ENCODE measurements at places on chromosomes 7 and 10. TPM values are rescaled to one million over a fixed set of nuclear protein-coding genes. Genes with fewer than 3 reads are reported as not detected.

The GRID2IP gene
- total RNA-seq: 0.40 TPM

The GARIN1A gene
- 1.6 TPM for total RNA-seq

GRCh38 chr7:71278257-71278656 lies 146.3 kb downstream of the GALNT17 start:
- no peaks in the 10 kb centered on the region for H3K36me3 ChIP-seq
- H3K27me3 ChIP-seq: no peaks in the 10 kb centered on the region
- DNase-seq: no peak
- H3K4me1 ChIP-seq: peaks cover 13% of the 10 kb centered on the region

DNA sequence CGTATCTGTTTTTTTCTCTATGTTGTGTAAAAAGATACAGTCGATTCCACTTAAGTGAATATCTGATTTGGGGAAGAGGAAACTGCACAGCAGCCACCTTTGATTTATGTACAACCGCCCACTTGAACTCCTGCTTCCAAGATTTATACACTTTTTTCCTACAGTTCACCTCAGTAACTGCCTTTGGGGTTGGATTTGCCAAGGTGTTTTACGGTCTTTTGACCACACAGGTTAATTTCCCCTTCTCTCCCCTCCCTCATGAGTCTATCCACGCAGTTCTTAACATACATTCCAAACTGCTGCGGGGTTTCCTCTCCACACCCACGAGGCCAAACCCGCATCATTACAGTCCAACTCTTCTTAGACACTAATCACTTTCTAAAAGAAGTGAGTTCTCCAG lies 277.0 kb downstream of the USP6NL start:
- no peaks in the 10 kb centered on the region for H3K27me3 ChIP-seq
- no peak overlapping the region for H3K27ac ChIP-seq
- no peak for DNase-seq
- no peak overlapping the region for H3K4me3 ChIP-seq

DNA sequence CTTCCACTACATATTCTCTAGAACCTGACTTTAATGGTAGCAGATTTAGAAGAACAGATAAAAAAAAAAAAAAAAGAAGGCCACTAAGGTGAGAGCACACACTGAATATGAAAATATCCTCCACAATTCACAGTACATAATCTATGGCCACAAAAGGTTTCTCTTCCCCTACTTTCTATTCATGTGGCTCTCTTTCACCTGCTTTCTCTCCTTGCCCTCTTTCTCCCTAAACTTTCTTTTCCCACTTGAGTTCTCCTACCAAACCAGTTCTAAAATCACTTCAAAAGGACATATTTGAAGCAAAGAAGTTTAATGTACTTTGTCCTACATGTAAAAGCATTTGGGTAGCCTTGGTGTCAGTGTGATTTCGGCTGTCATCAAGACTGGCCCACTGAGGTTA lies 18.5 kb upstream of the DLX6 start:
- DNase-seq: no peak
- no peaks in the 10 kb centered on the region for H3K36me3 ChIP-seq
- no peak overlapping the region for H3K27ac ChIP-seq
- H3K27me3 ChIP-seq: no peaks in the 10 kb centered on the region
- no peak overlapping the region for H3K4me3 ChIP-seq
- peaks cover 1% of the 10 kb centered on the region for H3K4me1 ChIP-seq

DNA sequence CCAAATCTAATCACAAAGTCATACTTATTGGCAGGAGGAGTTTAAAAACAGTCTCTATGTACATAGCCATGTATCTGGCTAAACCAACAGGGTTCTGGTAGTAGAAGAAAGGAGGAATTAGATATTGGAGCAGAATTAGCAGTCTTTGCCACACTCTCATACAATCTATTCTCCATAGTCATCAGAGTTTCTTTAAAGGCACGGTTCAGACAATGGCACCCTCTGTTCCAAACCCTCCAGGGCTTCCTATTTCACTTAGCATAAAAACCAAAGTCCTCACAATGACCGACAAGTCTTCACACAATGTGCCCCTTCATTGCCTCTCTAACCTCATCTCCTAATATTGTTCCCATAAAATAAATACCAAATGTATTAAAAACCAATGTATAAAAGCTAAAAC lies 12.7 kb downstream of the ZNF438 start:
- no peak for DNase-seq
- no peaks in the 10 kb centered on the region for H3K27me3 ChIP-seq
- H3K4me3 ChIP-seq: no peak overlapping the region
- H3K36me3 ChIP-seq: no peaks in the 10 kb centered on the region
- no peak overlapping the region for H3K27ac ChIP-seq

GRCh38 chr10:126063353-126063791 lies 167.0 kb downstream of the FANK1 start:
- H3K27me3 ChIP-seq: no peaks in the 10 kb centered on the region
- no peak overlapping the region for H3K4me3 ChIP-seq
- DNase-seq: no peak

- no peak for DNase-seq
- H3K36me3 ChIP-seq: no peaks in the 10 kb centered on the region
- no peak overlapping the region for H3K27ac ChIP-seq
- H3K4me1 ChIP-seq: no peaks in the 10 kb centered on the region
- H3K4me3 ChIP-seq: no peak overlapping the region
- H3K27me3 ChIP-seq: no peaks in the 10 kb centered on the region
These were observed 13.5 kb upstream of the ENTPD1 start for GRCh38 chr10:95742485-95742884.

DNA sequence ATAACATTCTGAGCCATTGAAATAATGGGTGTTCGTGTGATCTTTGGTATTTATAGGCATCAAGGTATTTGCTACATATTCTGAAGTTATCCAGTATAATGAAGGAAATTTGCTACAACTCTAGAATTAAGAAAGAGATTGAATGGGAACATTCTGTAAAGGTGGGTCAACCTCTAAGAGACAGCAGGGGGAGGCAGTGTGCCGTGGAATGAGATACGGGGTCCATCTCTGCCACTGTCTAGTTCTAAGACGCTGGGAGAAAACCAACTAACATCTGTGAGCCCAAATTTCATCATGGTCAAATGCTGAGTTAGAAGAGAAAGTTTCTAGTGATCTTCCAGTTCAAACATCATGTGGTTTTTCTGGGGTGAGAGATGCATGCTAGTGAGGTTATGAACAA lies 368.9 kb downstream of the SORCS1 start:
- no peaks in the 10 kb centered on the region for H3K36me3 ChIP-seq
- no peak overlapping the region for H3K4me3 ChIP-seq
- no peaks in the 10 kb centered on the region for H3K27me3 ChIP-seq
- H3K4me1 ChIP-seq: no peaks in the 10 kb centered on the region

GRCh38 chr10:47282005-47282656 lies 17.9 kb upstream of the GDF10 start:
- H3K36me3 ChIP-seq: no peaks in the 10 kb centered on the region
- DNase-seq: no peak
- H3K4me3 ChIP-seq: no peak overlapping the region

DNA sequence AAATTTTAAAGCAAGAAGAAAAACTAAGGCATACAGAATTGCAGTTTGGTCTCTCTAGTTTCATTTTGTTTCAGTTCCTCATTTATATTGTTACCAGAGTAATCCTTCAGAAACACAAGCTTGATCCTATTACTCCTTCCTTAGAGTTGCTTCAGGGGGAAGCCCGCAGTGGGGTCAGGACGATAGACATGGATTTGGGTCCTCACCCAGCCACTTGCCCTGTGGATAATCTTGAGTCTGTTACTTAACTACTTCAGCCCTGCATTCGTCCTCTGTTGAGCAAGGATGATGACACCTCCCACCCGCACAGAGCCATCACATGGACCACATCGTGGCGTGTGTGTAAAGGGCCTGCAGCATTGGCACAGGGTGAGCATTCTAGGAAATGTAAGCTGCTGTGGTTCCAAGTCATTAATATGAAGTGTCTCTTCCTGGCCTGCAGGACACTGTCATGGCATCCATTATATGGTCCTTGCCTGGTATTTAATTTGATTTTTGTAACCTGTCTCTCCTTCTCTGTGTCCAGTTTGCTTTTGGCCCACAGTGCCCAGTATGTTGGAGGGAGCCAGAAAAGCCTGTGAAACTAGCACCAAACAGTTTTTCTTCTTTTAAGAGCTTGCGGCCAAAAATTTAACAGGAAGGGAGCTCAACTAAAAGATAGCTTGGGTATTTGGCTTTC lies 111.2 kb downstream of the EEPD1 start:
- DNase-seq: no peak
- no peaks in the 10 kb centered on the region for H3K36me3 ChIP-seq
- no peak overlapping the region for H3K27ac ChIP-seq
- H3K27me3 ChIP-seq: no peaks in the 10 kb centered on the region
- no peak overlapping the region for H3K4me3 ChIP-seq

- H3K27me3 ChIP-seq: no peaks in the 10 kb centered on the region
- H3K36me3 ChIP-seq: no peaks in the 10 kb centered on the region
- no peak overlapping the region for H3K27ac ChIP-seq
- H3K4me3 ChIP-seq: no peak overlapping the region
- H3K4me1 ChIP-seq: no peaks in the 10 kb centered on the region
These were observed 239.9 kb downstream of the CSTF2T start for GRCh38 chr10:51459476-51459875.

GRCh38 chr7:28942168-28942567 lies 16.0 kb downstream of the TRIL start:
- no peak overlapping the region for H3K4me3 ChIP-seq
- DNase-seq: no peak
- H3K36me3 ChIP-seq: no peaks in the 10 kb centered on the region
- no peaks in the 10 kb centered on the region for H3K27me3 ChIP-seq

GRCh38 chr7:129450295-129450694 lies 16.1 kb downstream of the STRIP2 start:
- no peak overlapping the region for H3K27ac ChIP-seq
- H3K4me3 ChIP-seq: no peak overlapping the region
- H3K4me1 ChIP-seq: no peaks in the 10 kb centered on the region
- H3K27me3 ChIP-seq: no peaks in the 10 kb centered on the region
- DNase-seq: no peak

DNA sequence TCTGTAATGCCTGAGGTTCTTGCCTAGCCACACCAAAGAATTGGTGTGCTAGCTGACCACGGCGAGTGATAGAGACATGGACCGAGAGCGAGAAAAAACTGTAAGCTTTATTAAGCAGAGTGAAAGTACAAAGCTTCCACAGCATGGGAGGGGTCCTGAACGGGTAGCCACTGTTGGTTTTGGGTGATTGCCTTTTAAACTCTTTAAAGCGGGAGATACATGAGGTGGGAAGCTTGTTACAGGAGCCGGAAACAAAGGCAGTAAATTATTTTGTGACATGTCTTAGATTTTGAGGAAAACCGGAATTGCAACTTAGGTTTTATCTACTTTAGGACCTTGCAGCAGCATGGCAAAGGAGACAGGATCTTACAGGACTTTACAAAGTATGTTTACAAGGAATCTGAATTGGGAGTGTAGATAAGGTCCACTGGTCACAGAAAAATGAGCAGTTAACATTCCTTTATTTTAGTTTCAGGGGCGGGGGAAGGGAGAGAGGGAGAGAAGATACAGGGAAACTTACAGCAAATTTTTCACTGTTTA lies 252.7 kb upstream of the MBL2 start:
- no peak for DNase-seq
- no peaks in the 10 kb centered on the region for H3K36me3 ChIP-seq
- H3K27me3 ChIP-seq: no peaks in the 10 kb centered on the region
- no peak overlapping the region for H3K4me3 ChIP-seq

- no peak overlapping the region for H3K27ac ChIP-seq
- no peaks in the 10 kb centered on the region for H3K36me3 ChIP-seq
- DNase-seq: no peak
- H3K4me3 ChIP-seq: no peak overlapping the region
These were observed 80.4 kb downstream of the NOC3L start for GRCh38 chr10:94282369-94282768.

DNA sequence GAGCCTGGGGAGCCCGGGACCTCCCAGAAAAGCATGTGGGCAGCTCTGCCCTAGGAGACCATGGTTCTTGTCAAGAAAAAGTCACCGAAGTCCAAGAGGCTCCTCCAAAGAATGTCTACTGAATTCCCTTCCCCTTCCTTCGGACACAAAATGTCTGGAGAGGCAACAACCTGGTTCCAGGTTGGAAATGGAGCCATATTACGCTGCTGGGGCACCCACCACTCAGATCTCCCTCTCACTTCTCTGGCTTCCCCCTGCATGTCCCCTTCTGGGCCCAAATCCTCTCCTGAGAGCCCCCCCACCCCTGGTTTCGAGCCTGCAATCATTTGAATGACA lies 52.6 kb downstream of the RGS10 start:
- DNase-seq: no peak
- H3K4me1 ChIP-seq: peaks cover 9% of the 10 kb centered on the region
- no peak overlapping the region for H3K27ac ChIP-seq
- no peaks in the 10 kb centered on the region for H3K36me3 ChIP-seq

- H3K4me1 ChIP-seq: no peaks in the 10 kb centered on the region
- peak overlapping the region; percentile 53 for H3K4me3 ChIP-seq
- H3K27me3 ChIP-seq: no peaks in the 10 kb centered on the region
- no peak for DNase-seq
- H3K36me3 ChIP-seq: no peaks in the 10 kb centered on the region
- peak overlapping the region; percentile 89 for H3K27ac ChIP-seq
These were observed 518 bp upstream of the COMMD3 start for GRCh38 chr10:22315455-22316285.

DNA sequence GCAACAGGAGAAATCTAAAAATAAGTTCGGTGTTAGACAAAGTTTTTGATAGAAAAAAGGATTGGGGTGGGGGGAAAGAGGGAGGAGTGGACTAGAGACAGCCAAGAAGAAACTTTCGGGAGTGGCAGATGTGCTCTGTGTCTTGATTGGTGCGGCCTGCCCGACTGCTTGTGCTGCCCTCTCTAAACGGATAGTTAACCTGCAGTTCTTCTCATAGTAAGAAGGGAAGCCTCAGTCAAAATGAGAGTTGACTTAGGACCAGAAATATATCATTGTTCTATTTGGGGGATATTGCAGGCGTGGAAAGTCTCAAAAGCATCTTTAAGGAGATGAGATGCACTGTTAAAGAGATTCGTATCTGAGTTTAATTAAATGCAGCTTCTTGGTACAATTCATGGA lies 39.3 kb downstream of the UBE3C start:
- H3K36me3 ChIP-seq: no peaks in the 10 kb centered on the region
- H3K27me3 ChIP-seq: no peaks in the 10 kb centered on the region
- H3K27ac ChIP-seq: no peak overlapping the region
- no peaks in the 10 kb centered on the region for H3K4me1 ChIP-seq

DNA sequence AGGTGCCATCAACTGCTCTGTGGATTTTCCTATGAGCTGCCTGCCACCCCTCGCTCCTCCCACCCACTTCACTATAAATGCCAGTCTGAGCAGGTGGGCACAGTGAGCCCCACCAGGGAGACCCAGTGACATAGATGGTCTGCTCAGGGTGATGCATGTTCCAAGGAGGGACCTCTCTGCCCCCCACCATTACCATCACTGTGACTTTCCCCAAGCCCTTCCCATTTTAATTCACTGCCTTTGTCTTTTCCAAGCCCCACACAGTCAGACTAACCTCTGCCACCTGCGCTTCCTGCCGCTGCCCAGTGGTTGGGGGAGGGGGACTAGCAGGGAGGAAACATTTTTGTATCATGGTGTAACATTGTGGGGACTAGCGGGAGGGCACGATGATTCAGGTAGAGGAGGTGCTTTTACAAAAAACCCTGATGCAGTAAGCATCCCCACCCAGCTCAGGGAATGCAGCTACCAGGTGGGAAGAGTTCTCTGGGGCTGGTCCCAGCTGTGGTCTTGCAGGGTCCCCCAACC lies 24.6 kb downstream of the PRSS2 start:
- H3K4me3 ChIP-seq: no peak overlapping the region
- no peaks in the 10 kb centered on the region for H3K36me3 ChIP-seq
- H3K27me3 ChIP-seq: no peaks in the 10 kb centered on the region

GRCh38 chr7:11120068-11120664 lies 146.5 kb downstream of the PHF14 start:
- H3K36me3 ChIP-seq: no peaks in the 10 kb centered on the region
- H3K4me1 ChIP-seq: no peaks in the 10 kb centered on the region
- no peak overlapping the region for H3K4me3 ChIP-seq

GRCh38 chr7:100430493-100431285 lies 1.1 kb downstream of the MEPCE start:
- peaks cover 21% of the 10 kb centered on the region for H3K4me1 ChIP-seq
- peak; percentile 60 for DNase-seq
- no peaks in the 10 kb centered on the region for H3K36me3 ChIP-seq
- H3K4me3 ChIP-seq: peak overlapping the region; percentile 70
- H3K27ac ChIP-seq: peak overlapping the region; percentile 98
- no peaks in the 10 kb centered on the region for H3K27me3 ChIP-seq

Measured in ovary (tissue), 10 donors.